ENCODE measurements at places on chromosomes 1 and 21. TPM values are rescaled to one million over a fixed set of nuclear protein-coding genes. Genes with fewer than 3 reads are reported as not detected.
A peak's percentile ranks its signal among the peaks of the same experiment; 100 is the strongest.

SPATA17 gene
- total RNA-seq = not detected

DMBX1 gene
- total RNA-seq = not detected

FCRL1 gene
- total RNA-seq = not detected

SH2D1B gene
- total RNA-seq = not detected

SLC44A3 gene
- total RNA-seq = not detected

DNA sequence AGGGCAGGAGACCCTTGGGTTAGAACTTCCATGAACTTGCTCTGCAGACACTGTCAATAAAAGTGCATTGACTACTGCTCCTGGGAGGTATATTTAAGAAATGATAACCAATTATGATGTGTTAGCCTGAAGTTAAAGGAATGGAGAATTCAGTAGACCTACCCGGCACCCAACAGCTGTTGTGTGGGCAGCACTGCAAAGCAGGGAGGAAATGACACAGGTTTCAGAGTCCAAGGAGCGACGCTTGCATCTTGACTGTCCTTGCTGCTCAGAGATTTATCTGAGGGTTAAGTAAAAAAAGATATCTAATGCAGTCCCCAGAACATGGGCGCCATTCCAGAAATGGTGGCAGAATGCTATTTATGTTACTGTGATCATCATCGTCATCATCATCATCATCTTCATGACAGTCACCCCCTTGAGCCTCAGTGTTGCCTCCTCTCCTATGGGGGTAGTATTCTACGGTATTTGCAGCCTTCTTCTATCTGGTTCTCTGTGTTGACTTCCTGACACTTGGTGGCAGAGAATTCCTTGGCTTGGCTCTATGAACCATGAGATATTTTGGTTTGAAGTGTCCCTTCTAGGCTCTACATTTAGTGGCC is 225.9 kb downstream of the KAZN start:
- no peaks in the 10 kb centered on the region for H3K4me1 ChIP-seq
- H3K27me3 ChIP-seq = no peaks in the 10 kb centered on the region
- DNase-seq = no peak
- no peaks in the 10 kb centered on the region for H3K36me3 ChIP-seq
- no peak overlapping the region for H3K4me3 ChIP-seq
- H3K27ac ChIP-seq = no peak overlapping the region

DNA sequence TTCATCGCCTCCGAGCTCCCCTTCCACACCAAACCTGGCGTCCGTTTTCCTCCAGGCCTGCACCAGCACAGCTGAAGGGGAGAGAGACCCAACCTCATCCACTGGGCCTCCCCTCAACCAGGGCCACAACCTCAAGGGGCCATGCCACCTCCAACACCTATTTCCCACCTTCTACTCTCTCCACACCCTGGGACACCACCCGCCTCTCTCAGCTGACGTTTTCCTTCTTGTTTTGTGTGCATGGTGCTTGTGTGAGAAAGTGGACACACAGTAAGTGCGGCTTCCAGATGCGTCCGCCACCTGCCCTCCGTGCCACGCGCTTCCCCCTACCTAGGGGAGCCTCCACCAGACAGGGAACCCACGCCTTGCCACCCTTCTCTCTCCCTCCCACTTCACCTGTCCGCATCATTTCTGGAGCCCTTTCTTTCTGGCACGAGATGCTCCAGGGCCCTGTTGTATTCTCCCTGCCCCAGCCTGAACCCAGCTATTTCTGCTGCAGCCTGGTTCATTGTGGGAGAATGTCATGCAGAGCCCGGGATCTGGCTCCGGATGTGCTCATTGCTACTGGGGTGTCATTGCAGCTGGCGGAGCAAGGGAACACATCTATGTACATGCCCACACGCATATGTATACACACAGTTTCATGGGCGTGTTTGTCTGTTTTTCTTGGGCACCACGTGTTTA is 1.3 kb upstream of the GNB1 start:
- DNase-seq = no peak
- H3K27me3 ChIP-seq = peaks cover 6% of the 10 kb centered on the region
- peak overlapping the region; percentile 75 for H3K27ac ChIP-seq

GRCh38 chr1:203509135-203509534 is 15.2 kb downstream of the OPTC start:
- peaks cover 24% of the 10 kb centered on the region for H3K4me1 ChIP-seq
- no peak overlapping the region for H3K27ac ChIP-seq
- peaks cover 2% of the 10 kb centered on the region for H3K27me3 ChIP-seq
- DNase-seq = no peak
- H3K4me3 ChIP-seq = no peak overlapping the region

DNA sequence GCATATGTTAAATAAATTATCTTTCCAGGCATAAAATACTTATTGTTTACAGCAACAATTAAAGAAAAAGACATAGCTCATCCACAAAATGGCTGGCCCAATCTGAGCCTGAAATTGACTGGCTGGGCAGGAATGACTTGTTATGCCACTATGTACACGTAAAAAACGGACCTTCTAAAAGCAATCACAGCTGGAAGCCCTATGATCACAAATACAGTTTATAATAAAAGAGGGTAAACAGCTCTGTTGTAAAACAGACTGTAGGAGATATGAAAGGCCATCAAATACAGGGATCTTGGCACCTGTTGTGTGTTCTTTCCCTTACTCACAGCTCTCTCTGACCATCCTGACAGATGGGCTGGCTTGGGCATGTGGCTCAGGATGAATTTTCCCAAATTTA is 70.5 kb upstream of the DMRTA2 start:
- H3K4me3 ChIP-seq = no peak overlapping the region
- H3K27me3 ChIP-seq = no peaks in the 10 kb centered on the region
- peaks cover 42% of the 10 kb centered on the region for H3K36me3 ChIP-seq
- no peak overlapping the region for H3K27ac ChIP-seq
- peaks cover 12% of the 10 kb centered on the region for H3K4me1 ChIP-seq

- H3K4me3 ChIP-seq = no peak overlapping the region
- peaks cover 27% of the 10 kb centered on the region for H3K27me3 ChIP-seq
- H3K27ac ChIP-seq = no peak overlapping the region
- H3K4me1 ChIP-seq = no peaks in the 10 kb centered on the region
- H3K36me3 ChIP-seq = no peaks in the 10 kb centered on the region
Measured at GRCh38 chr1:147062956-147063355, 109.3 kb downstream of the PRKAB2 start.

GRCh38 chr1:67306547-67306946 is 1.1 kb upstream of the IL12RB2 start:
- H3K4me1 ChIP-seq = peaks cover 60% of the 10 kb centered on the region
- H3K4me3 ChIP-seq = peak overlapping the region; percentile 97
- peak overlapping the region; percentile 98 for H3K27ac ChIP-seq
- no peak for DNase-seq

DNA sequence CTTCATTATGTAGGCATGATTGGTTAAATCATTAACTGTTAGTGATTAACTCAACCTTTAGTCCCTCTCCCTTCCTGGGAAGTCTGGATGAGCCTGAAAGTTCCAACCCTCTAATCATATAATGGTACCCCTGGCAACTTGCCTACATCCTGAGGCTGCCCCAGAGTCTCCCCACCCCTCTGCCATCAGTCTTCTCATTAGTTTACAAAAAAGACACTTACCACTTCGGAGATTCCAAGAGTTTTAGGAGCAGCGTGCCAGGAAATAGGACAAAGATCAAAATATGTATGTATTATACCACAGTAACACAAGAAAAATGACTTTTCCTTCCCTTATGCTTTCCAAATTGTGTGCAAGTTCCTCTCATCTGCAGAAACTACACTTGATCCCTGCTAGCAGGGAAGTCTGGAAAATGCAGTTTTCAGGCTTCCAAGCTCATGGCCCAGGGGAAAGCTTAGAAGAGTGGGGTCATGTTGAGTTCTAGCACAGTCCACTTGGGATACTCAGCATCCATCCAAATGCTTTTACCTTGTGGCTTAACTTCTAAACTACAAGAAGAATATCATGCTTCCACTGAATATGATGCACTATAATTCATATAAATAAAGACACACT is 64.6 kb upstream of the PPIH start:
- H3K4me1 ChIP-seq = no peaks in the 10 kb centered on the region
- H3K36me3 ChIP-seq = no peaks in the 10 kb centered on the region
- no peak for DNase-seq
- H3K27ac ChIP-seq = no peak overlapping the region
- no peak overlapping the region for H3K4me3 ChIP-seq

- no peak for DNase-seq
- no peak overlapping the region for H3K4me3 ChIP-seq
- H3K27me3 ChIP-seq = peaks cover 3% of the 10 kb centered on the region
- H3K36me3 ChIP-seq = peaks cover 4% of the 10 kb centered on the region
- H3K27ac ChIP-seq = no peak overlapping the region
Measured at GRCh38 chr1:8179132-8179793, 138.7 kb upstream of the SLC45A1 start.

DNA sequence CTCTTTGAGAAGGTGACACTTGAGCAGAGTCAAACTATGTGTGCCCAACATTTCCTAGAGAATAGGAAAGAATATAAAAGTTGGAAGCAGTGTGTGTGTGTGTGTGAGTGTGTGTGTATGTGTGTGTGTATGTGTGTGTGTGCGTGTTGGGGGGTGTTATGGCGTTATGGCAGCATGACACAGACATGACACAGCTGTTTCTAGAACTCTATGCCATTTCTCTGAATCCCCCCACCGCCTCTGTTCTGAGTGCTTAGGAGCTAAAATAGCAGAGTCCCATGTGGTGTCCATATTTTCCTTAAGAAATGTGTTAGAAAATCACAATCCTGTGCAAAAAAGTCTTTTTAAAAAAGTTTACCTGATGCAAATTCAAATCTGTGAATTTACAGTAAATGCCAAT is 556.1 kb downstream of the RWDD3 start:
- H3K4me3 ChIP-seq = no peak overlapping the region
- DNase-seq = no peak
- no peak overlapping the region for H3K27ac ChIP-seq
- no peaks in the 10 kb centered on the region for H3K36me3 ChIP-seq
- no peaks in the 10 kb centered on the region for H3K4me1 ChIP-seq

GRCh38 chr1:98201666-98202081 is 280.8 kb upstream of the DPYD start:
- no peak overlapping the region for H3K27ac ChIP-seq
- H3K4me1 ChIP-seq = no peaks in the 10 kb centered on the region
- H3K27me3 ChIP-seq = peaks cover 2% of the 10 kb centered on the region
- no peak for DNase-seq
- H3K4me3 ChIP-seq = no peak overlapping the region
- H3K36me3 ChIP-seq = no peaks in the 10 kb centered on the region

DNA sequence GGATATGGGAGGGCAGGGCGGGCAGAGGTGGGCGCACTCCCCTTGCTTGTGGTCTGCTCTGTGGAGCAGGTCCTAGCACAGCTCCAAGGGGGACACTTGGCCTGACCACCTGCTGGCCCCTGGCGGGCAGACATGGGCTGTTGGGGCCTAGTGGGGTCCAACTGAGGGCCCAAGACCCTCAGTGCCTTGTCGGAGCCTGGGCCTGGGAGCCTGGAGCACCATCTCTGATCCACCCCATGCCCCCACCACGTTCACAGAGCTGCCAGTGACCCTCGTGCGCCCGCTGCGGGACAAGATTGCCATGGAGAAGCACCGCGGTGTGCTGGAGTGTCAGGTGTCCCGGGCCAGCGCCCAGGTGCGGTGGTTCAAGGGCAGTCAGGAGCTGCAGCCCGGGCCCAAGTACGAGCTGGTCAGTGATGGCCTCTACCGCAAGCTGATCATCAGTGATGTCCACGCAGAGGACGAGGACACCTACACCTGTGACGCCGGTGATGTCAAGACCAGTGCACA is 70.6 kb downstream of the OBSCN start:
- H3K4me1 ChIP-seq = peaks cover 6% of the 10 kb centered on the region
- DNase-seq = no peak
- no peak overlapping the region for H3K4me3 ChIP-seq
- H3K27ac ChIP-seq = no peak overlapping the region
- no peaks in the 10 kb centered on the region for H3K36me3 ChIP-seq
- H3K27me3 ChIP-seq = no peaks in the 10 kb centered on the region

- DNase-seq = no peak
- H3K4me1 ChIP-seq = no peaks in the 10 kb centered on the region
- no peak overlapping the region for H3K27ac ChIP-seq
- no peak overlapping the region for H3K4me3 ChIP-seq
Measured at GRCh38 chr1:243883551-243883950, 33.5 kb upstream of the AKT3 start.

Measured in activated CD4-positive, alpha-beta T cell treated with anti-CD3 and anti-CD28 coated beads, Interleukin-2, amount 10 ng/mL, durations not matched to agents 24 days and 14 days (primary cell).